ENCODE measurements at places on chromosomes 5 and 9.

GRCh38 chr5:157303667-157304327 lies 37.9 kb downstream of the CYFIP2 start:
- DNase-seq, result no peak

DNA sequence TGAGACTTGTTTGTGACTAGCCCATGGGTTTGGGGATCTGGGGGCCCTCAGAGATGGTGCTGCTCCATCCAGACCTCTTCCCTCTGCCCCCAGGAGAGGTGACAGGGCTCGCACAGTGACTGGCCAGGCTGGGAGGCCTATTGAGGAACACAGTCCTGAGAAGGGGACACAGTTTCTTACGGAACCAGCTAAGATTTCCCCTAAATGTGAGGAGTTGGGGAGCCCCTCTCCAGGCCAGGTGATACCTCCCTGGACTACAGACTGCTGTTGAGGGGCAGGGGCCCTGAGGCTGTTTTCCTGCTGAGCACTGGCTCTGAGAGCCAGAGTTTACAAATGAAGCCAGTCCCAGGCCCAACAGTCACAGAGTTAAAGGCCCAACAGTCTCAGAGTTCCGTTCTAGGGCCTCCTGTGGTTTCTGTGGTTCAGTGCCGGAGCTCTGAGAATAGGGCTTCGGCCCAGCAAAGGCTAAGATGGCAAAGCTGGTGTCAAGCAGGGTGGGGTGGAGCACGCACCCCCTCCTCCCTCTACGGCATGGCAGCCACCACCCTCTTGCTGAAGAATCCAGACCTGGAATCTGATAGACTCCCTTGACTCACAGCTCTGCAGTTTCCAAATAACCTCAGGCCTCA lies 1.1 kb upstream of the SEMA4D start:
- DNase-seq, result no peak

DNA sequence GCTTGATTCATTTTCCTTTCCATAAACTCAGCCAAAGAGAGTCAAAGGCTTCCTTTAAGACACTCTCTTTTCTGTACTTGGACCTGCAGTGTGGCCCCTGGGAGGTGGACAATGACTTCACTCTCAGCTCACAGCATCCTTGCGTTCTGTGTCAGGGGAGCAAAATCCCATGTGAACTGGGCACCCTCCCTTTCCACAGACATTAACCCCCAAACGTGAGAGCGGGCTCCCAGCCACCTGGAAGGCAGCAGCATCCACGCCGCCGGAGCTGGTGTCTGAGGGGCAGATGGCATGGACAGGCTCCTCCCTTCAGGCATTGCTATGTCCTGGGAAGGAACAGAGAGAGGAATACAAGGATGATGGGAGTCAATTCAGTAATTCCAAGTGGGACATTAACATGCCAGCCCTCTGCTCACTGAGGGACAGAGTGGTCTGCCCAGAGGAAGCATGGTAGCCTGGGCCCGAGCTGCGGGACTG lies 39.5 kb downstream of the TRIP13 start:
- no peak for DNase-seq

- peak; percentile 64 for DNase-seq
Measured at GRCh38 chr5:73299665-73300336, 126.8 kb downstream of the TMEM174 start.

- peak; percentile 54 for DNase-seq
Measured at GRCh38 chr5:109694451-109694891, 4.7 kb downstream of the MAN2A1 start.

DNA sequence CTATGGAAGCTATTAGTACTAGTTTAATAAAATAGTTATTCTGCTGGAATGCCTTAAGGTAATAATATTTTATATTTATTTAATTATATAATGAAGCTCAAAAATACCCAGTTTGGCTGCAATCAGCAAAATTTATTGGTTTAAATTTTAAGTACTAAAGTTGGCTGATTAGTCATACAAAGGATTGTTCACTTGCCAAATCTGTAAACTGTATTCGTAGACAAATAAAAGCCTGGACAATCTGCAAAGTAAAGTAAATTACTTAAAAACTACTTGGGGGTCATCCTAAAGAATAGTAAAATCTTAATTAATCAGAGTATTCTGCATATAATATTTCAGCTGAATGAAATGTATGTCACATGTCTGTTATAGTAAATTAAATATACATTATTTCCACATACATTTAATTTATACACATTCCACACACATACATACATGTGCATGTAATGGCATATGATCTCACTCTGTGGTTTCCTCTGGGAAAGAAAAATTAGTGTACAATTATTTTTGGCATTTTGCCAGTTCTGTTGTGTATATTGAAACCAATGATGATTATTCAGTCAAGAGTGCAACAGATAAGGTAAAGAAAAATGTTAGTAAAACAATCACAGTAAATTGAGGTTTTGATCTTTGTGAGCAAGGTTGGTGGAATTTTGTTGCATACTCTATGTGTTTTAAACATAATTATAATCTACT lies 455.9 kb downstream of the CDH9 start:
- no peak for DNase-seq
